Activated CD8-positive, alpha-beta memory T cell treated with anti-CD3 and anti-CD28 coated beads, Interleukin-2, amount 50 U/mL, for 4 hours (primary cell): ENCODE measurements at places on chromosomes 6 and 20.

DNA sequence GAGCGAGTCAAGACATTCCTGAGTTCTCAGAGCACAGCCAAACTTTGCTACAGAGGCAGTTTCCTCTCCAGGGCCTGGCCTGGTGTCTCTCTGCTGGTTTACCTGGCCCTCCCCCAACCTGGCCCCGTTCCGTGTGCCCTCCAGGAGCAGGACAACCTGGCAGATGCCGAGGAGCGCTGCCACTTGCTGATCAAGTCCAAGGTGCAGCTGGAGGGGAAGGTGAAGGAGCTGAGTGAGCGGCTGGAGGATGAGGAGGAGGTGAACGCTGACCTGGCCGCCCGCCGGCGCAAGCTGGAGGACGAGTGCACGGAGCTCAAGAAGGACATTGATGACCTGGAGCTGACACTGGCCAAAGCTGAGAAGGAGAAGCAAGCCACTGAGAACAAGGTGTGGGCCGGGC lies 39.5 kb downstream of the MYH7B start:
- DNase-seq = no peak

DNA sequence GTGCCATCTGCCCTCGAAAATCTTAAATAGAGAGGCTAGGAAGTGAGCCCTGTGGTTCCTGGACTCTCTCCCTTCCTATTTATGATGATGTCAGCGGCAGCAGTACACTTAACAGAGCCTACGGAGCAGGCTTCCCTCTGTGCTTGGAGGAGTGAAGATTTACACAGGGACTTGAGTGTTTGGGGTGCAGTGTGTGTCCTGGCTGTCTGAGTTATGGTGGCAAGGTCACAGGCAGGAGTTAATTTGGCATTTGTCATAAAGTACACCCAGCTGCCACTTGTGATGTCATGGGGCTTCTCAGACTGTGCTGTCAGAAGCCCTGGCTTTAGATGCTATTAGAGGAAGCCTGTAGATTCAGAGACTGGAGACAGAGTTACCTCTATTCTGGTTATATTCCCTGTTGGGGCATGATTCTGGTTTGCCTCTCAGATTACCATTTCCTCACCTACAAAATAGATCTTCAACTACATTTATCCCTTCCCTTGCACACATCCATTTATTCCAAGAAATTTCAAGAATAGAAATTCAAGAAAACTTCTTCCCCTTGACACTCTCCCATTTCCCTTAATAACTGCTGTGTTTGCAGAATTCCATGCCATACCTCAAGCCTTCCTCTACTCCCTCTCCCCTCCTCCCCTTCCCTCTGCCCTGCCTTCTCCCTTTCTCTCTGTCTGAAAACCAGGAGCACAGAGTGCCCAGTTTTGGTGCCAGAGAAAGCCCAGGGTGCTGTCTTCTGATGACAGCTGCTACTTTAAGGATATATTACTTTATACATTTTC lies 72.1 kb downstream of the SLC24A3 start:
- DNase-seq = no peak

DNA sequence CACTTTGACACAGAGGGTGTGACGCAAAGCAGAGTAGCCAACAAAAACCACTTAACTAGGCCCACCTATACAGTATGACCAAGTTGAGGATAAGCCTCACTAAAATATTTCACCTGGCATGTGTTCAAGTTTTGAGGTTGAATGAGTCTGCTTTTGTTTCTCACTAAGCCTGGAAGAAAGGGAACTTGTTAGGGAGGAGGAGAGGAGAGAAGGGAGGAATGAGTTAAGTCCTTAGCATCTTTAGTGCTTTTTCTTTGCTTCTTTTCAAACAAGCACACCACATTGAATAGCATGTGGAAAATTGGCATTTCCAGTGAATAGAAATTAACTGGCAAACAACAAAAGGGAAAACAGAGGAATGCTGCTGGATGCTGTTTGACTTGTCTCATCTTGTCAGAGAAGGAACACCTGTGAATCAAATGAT lies 461.9 kb downstream of the GJA1 start:
- DNase-seq = no peak

DNA sequence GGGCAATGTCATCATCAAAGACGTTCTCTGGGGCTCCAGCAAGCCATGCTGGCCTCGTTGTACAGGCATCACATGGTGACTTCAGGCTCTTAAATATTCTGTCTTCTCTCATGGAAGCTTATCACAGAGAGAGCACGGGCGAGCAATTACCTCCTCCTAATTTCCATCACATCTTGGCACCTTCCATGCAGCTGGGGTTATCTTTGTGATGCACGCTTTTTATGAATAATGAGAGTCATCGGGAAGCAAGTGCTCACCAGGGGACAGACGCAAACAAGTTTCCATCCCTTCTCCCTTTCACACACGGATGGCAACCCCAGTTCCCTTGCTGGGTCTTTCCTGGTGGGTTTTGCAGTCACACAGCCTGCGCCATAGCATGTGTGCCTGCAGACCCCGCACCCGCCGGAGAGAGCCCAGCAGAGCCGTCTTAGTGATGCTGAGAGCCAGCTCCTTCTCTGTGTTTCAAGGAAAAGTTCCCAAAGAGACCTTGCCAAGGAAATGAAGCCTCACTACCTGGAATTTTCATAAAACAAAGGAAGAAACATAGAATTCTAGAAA lies 116.3 kb upstream of the AFDN start:
- no peak for DNase-seq

DNA sequence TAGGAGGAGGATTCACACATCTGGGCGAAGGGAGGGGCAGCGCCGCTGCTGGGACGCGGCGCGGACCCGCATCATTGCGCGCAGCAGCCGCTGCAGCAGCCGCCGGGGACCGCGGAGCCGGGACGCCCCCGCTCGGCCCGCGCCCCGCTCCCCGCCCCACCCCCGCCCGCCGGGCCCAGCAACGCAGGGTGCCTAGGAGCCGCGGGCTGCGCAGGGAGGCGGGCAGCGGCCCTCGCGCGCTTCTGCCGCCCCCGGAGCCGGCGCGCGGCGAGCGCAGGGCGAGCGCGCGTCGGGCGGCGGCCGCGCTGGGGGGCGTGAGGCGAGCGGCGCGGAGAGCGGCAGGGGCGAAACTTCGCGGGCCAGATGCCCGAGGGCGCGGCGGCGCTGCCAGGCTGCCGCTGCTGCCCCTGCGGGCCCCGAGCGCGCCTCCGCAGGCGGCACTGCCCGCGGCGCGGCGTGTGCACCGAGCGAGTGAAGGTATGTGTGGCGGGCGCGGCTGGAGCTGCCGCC lies at the start of gene NKAIN2:
TSS of gene NKAIN2 (plus strand) at position 362 of the 510 bp plus-strand sequence.
- no peak for DNase-seq

GRCh38 chr6:55654445-55654844 lies 75.5 kb upstream of the HMGCLL1 start:
- no peak for DNase-seq

DNA sequence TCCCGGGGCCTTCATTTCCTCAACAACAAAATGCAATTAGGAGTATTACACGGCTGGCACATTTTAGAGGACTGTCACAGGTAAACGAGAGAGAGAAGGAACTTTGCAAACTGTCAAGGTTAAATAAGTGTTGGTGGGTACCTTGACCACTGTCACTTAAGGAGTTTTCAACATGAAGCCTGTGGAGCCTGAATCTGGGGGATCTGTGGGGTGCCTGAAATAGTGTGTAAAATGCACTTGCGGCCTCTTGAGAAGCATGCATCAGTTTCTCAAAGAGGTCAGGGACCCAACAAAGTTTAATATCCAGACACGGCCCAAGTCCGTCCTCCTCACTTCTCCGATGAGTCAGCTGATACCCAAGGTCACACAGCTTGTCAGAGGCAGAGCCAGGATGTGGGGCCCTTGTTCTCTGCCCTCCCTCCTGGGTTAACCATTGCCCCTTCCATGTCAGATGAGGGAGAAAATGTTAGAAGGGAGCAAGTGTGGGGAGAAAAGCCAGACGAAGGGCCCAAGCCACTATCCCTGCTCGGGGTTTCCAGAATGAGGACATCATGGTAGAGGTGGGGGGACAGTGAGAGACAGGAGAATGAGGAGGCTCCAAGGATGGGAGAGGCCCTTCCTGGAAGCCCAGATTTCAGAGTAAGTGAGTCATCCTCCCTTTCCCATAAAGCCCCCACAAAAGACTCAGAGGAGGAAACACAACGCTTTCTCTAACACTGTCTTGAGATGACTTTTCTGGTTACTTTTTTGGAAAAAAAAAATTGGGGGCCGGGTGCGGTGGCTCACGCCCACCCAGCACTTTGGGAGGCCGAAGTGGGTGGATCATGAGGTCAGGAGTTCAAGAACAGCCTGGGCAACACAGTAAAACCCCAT lies 42.2 kb downstream of the C6orf132 start:
- no peak for DNase-seq

- peak; percentile 36 for DNase-seq
Measured at GRCh38 chr6:1770968-1771723, 161.4 kb downstream of the FOXC1 start.

GRCh38 chr6:156421933-156422332 lies 355.2 kb upstream of the ARID1B start:
- no peak for DNase-seq

DNA sequence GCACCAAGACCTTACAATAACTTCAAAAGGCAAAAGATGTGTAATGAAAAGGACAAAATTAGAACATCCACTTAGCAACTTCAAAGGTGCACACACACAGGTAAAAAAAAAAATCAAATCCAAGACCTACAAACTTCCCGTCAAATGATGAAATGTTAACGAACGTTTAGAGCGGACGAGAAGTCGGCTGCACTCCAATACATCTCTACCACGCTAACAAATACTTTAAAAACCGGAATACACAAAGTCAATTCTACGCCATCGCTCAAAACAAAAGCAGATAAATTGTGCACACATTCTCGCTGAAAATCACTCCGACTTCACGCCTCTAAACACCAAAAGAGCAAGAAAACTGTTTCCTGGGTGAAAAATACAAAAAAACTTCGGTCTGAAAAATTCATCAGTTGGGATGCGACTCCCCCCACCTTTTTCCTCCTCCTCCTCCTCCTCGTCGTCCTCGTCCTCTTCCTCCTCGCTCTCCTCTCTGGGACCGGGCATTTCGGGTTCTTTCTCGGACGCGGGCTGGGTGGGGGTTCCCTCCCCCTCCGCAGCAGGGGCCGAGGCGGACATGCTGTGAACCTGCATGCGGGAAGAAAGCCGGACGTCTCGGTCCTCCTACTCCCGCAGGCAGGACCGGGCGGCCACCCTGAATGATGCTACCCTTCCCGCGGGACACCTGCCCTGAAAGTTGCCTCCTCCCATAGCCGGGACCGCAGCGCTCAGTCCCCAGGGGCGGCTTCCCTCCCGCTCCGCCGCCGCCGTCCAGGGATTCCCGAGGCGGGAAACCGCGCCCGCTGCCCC lies 712 bp downstream of the DEK start:
- DNase-seq = peak; percentile 28

DNA sequence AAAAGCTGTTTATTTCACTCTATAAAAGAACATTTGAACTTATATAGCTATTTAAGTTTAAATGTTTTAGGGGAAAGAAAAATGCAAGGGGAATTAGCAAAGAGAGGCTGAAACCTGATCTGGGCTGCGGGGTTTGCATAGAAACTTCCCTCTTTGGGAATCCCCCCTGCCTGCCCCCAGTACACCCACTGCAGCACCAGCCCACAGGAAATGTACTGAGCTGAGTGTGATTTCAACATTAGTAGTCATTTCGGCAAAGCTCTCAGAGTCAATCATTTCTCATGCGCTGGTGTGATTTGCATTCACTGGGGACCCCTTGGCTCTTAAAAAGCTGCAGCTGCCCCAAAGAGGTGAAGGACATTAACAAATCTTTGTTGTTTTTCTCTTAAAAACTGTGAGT lies 859.4 kb downstream of the MAFB start:
- no peak for DNase-seq

DNA sequence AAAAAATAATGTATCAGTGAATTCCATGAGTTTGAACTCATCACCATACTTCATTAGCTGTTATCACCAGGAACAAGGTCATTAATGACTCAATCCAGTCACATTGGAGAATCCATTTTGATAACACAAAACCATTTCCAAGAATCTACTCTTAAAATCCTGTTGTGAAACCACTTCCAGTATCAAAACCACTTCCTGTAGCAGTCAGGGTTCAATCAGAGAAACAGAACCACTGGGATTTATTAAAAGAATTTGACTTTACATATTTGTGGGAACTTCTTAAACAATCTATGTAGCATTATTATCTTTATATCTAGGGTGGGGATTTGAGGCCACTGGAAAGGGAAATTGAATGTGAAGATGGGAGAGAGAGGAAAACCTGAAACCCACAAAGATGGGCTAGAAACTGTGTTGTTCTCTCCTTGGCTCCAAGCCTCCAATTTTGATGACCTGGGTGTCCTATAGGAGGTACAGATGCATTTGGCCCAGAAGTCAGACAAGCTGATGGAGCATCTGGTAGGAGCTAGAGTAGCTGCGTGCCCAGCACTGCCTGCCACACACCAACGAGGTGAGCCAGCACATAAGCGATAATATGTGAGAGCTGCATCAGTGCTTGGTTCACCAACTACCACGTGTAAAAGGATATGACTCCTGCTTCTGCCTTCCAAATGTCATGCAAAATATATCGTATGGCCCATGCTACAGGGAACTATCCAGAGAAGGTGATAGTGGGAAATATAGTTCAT lies 117.0 kb downstream of the TMEM200A start:
- DNase-seq = no peak

GRCh38 chr6:5994234-5994998 lies 12.3 kb downstream of the NRN1 start:
- no peak for DNase-seq

DNA sequence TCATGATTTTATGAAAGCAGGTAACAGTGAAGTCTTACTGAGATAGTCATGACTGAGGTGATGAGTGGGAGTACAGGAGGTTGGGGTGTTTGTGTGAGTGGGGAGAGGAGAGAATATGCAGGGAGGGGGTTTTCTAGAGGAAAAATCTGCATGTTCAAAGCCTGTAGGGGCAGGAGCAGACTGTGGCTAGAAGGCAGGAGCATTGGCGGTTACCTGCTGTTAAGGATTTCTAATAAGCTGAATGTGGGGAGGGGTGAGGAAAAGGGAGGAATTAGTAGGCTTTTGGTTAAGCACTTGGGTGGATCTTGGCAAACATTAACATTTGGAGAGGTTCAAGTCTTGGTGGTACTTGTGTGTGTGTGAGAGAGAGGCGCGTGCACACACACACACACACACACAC lies 70.8 kb downstream of the EYA4 start:
- DNase-seq = no peak
